PC-9 (cell line): ENCODE measurements at places on chromosomes 11 and 22. TPM values are rescaled to one million over a fixed set of nuclear protein-coding genes. Genes with fewer than 3 reads are reported as not detected.

SOX10 gene
- not detected in 2 replicates for total RNA-seq

ADAMTS8 gene
- total RNA-seq = not detected in 2 replicates

PRDM11 gene
- 10.7 and 12.1 TPM in 2 replicates for total RNA-seq

PDE2A gene
- total RNA-seq = 9.6 and 12.0 TPM in 2 replicates

SLC17A6 gene
- not detected in 2 replicates for total RNA-seq

ACRV1 gene
- not detected in 2 replicates for total RNA-seq

PIH1D2 gene
- 2.0 and 4.8 TPM in 2 replicates for total RNA-seq

PYGM gene
- total RNA-seq = 1.3 and 1.6 TPM in 2 replicates

FREY1 gene
- 2.2 and 4.2 TPM in 2 replicates for total RNA-seq

APOA4 gene
- not detected in 2 replicates for total RNA-seq

TST gene
- total RNA-seq = 99.4 and 123 TPM in 2 replicates

LUZP2 gene
- 0.15 and 0.43 TPM in 2 replicates for total RNA-seq

OR10G6 gene
- not detected in 2 replicates for total RNA-seq

HEPN1 gene
- total RNA-seq = not detected in 2 replicates

NCR3LG1 gene
- total RNA-seq = 0.15 and 0.33 TPM in 2 replicates

TPBGL gene
- not detected in 2 replicates for total RNA-seq

MMP12 gene
- not detected in 2 replicates for total RNA-seq

OR52N4 gene
- not detected in 2 replicates for total RNA-seq

LRRC4C gene
- total RNA-seq = not detected in 2 replicates

ZNF70 gene
- 2.8 and 2.9 TPM in 2 replicates for total RNA-seq

INPP5J gene
- total RNA-seq = 1.7 and 3.1 TPM in 2 replicates

CCDC89 gene
- 0.28 and 0.50 TPM in 2 replicates for total RNA-seq

OSM gene
- not detected in 2 replicates for total RNA-seq

MAP6 gene
- total RNA-seq = 0.45 TPM in 1 of 2 replicates, not detected in the other

NRIP3 gene
- 1.1 and 2.1 TPM in 2 replicates for total RNA-seq

OR5M3 gene
- not detected in 2 replicates for total RNA-seq

PKP3 gene
- 83.7 and 109 TPM in 2 replicates for total RNA-seq
